ENCODE measurements at places on chromosomes 1 and 21. TPM values are rescaled to one million over a fixed set of nuclear protein-coding genes. Genes with fewer than 3 reads are reported as not detected.

GRCh38 chr21:26297851-26298250 lies 127.3 kb upstream of the APP start:
- no peak for DNase-seq

GRCh38 chr1:226308166-226308722 lies 720 bp downstream of the LIN9 start:
- peak; percentile 37 for DNase-seq

GRCh38 chr1:161019751-161020495 lies 1.0 kb downstream of the F11R start:
- DNase-seq: no peak

- DNase-seq: no peak
Observed at GRCh38 chr1:151616505-151616849, 4.6 kb downstream of the SNX27 start.

- no peak for DNase-seq
Observed at GRCh38 chr1:55043011-55043410, 3.7 kb downstream of the PCSK9 start.

- DNase-seq: no peak
Observed at GRCh38 chr1:79819140-79819539, 812.6 kb upstream of the ADGRL4 start.

DNA sequence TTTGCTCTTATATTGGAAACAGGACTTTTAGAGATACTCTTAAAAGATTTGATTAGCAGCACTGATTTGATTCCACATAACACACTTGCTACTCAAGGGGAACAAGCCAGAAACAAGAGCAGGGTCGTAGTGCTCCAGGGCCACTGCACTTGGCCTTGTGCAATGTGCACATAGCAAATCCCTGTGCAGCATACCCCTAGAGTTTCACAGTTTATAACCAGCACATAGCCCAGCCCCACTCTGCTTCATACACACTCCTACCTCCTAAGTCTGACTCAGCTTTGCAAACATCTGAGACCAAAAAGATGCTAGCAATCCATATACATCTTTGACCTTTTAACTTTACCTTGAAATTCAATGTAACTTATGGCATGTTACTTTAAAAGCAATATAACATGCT lies 157.6 kb downstream of the VAV3 start:
- no peak for DNase-seq

DNA sequence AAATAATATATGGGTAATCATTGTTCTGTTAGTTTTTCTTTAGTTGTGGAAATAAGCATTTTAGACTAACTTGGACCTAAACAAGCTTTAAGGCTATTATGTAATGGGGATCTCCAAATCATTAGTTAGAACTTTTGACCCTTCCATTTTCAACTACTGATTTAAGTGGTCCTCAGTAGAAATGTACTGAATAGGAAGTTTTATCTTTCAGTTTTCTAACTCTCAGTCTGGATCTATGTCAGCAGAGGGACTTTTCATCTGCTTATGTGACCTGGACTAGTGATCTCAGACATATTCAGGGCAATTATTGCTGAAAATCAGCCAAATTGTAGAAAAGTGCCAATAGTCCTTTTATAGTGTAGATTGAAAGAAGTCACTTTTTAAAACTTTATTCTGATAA lies 56.0 kb downstream of the SASS6 start:
- DNase-seq: no peak

GRCh38 chr1:79196211-79196610 lies 189.7 kb upstream of the ADGRL4 start:
- no peak for DNase-seq

Gene GJA9
- not detected for total RNA-seq

Gene TCHH
- total RNA-seq: 0.05 TPM

- no peak for DNase-seq
Observed at GRCh38 chr1:178643831-178644230, 81.2 kb upstream of the RALGPS2 start.

DNA sequence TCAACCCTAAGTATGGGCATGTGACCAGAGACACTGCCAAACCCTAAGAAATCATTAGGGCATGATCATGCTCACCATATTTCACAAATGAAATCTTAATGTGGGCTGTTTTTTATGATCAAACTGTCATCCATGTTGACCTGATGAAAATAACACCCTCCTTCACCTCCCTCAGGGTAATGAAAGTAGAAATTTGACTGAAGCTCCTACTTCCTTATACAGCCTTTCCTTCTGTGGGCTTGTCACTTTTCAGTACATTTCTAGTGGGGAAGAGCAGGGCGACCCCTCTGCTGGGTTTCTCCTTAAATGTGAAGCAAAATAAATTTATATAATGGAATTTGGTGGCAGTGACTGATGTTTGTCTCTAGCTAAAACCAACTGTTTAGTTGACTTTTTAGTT lies 25.9 kb downstream of the IVNS1ABP start:
- no peak for DNase-seq

DNA sequence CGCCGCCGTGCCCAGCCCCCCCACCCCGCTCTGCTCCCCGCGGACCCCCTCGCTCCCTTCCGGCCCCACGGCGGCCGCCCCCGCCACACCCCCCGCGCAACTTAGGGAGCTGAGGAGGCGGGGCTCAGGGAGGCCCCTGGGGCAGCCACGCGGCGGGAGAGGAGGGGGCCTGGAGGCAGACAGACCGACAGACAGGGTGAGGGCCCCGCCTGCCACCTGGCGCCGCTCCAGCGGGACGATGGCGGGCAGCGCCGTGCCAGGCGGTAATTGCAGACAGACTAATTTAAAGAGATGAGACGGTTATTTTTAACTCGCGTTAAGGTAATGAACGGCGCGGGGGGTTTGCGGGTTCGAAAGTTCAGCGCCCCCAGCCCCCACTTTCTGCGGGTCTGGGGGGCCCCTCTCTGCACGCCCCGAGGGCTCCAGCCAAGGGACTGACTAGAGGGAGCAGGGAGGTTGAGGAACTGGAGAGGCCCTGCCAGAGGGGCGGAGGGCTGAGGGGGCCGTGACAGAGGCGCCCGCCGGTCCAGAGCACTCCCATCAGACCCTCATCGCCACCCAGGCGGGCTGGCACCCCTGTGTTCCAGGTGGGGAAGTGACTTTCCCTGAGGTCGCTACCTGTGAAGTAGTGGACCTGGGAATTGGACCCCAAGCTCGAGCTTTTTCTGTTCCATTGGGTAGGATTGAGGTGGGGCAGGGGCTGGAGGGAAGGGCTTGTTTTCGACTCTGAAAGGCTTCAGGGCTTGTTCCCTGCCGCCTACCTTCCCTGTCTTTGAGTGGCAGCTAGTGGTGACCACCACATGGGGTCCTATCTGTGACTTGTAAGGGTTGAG lies 5.4 kb downstream of the FOXO6 start:
- no peak for DNase-seq

- DNase-seq: no peak
Observed at GRCh38 chr1:91751275-91751674, 134.7 kb downstream of the TGFBR3 start.

DNA sequence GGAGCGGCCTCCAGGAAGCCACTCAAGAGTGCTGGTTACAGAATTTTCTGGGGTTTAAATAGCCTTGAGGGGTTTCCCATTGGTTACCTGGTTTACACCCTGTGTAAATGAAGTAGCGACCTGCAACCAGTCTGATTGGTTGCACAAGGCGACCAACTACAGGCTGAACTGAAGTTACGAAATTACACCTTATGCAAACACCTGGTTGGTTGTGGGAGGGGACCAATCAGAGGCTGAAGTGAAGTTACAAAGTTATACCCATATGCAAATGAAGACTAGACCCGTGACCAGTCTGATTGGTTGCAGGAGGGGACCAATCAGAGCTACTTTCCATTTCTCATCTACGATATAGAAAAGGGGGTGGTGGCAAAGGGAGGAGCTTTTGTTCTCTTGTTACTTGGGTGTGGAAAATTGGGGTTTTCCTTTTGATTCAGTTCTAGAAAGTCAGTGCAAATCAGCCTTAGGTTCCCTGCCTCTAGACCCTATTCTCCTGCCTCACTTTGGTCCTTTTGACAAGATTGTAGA lies 22.2 kb upstream of the C1orf174 start:
- peak; percentile 29 for DNase-seq

DNA sequence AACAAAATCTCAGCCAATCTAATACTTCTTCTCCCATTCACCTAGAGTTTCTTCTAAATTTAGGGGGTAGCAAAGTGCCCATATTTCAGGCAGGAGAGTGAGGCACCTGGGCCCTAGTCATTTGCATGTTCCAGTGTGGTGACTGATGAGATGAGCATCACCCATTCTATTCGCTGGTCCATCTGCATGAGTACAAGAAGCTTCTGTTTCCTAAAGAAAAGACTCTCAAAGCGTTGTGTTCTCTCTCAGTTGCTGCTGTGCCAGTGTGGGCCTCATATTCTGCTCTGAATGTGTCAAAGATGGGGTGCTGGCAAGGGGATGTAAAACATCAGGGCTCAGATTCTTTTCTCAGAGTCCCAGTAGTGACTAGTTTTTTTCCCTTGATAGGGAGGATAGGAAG lies 16.1 kb upstream of the DPYD start:
- DNase-seq: no peak

GRCh38 chr1:243313635-243314536 lies 58.0 kb downstream of the SDCCAG8 start:
- no peak for DNase-seq

DNA sequence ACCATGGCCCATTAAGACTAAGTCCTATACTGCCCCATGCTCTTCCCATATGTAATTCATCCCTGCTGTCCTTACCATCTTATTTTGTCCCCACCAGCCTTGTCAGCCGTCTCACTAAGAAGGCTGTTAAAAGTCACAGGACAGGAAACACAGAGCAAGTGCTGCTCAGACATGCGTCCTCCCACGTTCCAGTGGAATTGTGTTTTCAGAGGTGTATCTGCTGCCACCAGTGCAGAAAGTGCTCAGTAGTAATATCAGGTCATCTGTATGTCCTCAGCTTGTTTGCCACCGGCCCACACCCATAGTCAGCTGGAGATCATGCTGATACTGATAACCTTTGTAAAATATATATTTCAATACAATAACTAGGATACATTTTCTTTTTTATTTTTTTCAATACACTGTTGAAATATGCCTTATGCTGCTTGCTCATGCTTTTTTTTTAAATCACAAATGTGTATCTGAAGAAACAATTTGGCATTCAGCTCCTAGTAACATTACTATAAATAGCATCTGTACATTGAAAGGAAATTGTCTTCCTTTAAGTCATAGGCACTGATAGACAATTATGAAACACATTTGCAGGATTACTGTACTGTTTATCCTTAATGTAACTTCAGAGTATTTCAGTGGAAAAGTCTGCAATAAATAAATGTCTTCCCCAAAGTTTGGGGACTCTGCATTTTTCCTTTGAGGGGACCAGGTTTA lies 156.9 kb downstream of the EDEM3 start:
- DNase-seq: no peak

Gene MMEL1
- 1.5 TPM for total RNA-seq

DNA sequence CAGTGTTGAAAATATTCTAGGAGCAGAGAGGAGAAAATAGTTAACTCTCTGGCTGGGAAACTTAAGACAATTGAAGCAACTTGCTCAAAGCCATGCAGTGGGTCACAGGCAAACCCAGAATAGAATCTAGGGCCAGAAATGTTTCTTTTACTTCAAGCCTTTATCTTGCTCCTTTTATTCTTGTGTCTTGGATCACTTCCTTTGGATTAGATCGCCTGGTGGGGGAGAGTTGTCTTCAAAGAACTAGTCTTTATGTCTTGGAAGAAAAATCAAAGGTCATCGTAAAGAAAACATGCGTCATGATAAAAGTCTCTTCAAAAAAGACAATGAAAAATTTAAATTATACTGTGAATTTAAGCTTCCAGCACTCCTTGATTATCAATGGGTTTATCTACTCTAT lies 493.6 kb upstream of the USP24 start:
- no peak for DNase-seq

GRCh38 chr1:109531380-109531779 lies 8.3 kb upstream of the GPR61 start:
- DNase-seq: no peak

- DNase-seq: peak; percentile 85
Observed at GRCh38 chr1:9129266-9130041, 552 bp upstream of the GPR157 start.

Measured in activated CD4-positive, alpha-beta memory T cell treated with anti-CD3 and anti-CD28 coated beads, Interleukin-2, amount 10 ng/mL, durations not matched to agents 7 days and 5 days (primary cell).